Naive thymus-derived CD8-positive, alpha-beta T cell (primary cell): ENCODE measurements at places on chromosomes 16 and 17.

GRCh38 chr17:13827118-13827517 is 225.4 kb upstream of the HS3ST3A1 start:
- DNase-seq = no peak

DNA sequence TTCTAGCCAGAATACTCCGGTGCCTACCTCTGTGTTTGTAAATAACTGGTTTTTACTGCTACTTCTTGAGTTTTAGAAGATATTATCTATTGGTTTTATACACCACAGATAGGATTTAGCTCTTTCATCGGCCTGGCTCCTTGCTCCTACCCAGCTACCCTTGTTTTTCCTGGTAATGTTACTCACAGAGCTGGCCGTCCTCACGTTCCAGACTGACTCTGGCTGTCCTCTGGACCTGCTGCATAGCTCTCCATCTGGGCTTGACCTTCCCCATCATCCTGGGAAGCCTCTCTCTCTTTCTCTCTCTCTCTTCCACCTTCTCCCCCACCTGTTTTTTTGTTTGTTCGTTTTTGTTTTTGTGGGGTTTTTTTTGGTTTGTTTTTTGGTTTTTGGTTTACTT is 51.5 kb downstream of the MPRIP start:
- no peak for DNase-seq

- peak; percentile 25 for DNase-seq
These were observed 56.2 kb downstream of the PRMT7 start for GRCh38 chr16:68367030-68367429.

DNA sequence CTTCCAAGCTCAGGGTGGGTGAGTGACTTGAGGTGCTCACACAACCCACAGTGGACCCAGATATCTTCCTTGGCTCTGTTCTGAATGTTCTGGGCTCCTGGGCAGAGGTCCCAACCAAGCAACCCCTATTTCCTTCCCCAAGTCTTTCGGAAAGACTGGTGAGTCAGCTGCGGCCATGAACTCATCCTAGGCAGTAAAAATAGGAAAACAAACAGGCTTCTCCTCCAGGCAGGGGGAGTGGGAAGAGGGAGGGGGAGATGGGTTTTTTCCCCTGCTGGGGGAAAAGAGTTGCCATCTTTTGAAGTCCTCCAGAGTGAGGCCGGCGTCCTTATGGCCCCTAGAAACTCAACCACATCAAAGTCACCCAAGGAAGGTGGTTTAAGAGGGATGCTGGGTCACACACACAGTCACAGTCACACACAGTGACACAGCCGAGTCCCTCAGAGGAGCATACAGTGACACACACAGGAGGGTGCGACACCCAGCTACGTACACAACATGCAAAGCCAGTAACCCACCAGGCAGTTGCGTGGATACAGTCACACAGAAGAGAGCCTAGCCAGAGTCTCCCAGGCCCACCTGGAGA is 16.0 kb upstream of the DLX4 start:
- no peak for DNase-seq
